ENCODE measurements at places on chromosomes 7 and 10.

- peak; percentile 82 for DNase-seq
Measured at GRCh38 chr7:92698237-92698841, 108.1 kb upstream of the FAM133B start.

- DNase-seq: no peak
Measured at GRCh38 chr10:68727146-68727545, 6.1 kb downstream of the CCAR1 start.

DNA sequence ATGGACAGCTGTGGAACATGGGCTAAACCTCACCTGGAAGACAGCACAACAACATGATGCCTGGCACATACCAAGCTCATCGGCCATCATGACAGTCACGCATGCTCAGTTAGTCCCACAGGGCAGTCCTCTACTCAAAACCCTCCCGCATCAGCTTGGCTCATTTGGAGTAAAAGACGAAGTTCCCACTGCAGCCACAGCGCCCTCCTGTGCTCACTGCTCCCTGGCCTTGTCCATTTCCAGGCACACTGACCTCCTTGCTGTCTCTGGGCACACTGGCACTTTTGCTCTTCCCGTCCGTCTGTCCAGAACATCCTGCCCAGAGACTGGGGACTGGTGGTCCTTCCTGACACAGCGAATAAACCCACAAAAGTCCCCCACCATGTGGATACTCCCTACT is 66.2 kb downstream of the LARP4B start:
- no peak for DNase-seq

DNA sequence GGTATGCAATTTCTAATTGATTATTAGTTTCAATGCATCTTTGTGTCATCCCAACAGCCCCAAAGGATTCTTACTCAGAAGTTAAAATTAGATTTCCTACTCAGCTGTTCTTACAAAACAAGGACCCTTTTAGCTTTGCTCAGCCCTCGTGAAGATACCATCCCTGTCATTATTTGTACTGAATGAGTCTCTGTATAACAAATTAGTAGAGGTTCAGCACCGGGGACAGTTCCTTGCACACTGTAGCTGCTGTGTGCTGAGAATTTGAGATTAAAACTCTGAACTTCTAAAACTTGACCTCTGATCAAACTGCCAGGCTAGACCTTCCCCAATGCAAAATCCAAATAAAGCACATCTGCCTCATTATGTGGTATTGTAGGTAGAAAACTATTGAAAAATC is 299.1 kb downstream of the LHFPL3 start:
- peak; percentile 24 for DNase-seq

- DNase-seq: no peak
Measured at GRCh38 chr10:74973741-74974392, 137.6 kb upstream of the SAMD8 start.

DNA sequence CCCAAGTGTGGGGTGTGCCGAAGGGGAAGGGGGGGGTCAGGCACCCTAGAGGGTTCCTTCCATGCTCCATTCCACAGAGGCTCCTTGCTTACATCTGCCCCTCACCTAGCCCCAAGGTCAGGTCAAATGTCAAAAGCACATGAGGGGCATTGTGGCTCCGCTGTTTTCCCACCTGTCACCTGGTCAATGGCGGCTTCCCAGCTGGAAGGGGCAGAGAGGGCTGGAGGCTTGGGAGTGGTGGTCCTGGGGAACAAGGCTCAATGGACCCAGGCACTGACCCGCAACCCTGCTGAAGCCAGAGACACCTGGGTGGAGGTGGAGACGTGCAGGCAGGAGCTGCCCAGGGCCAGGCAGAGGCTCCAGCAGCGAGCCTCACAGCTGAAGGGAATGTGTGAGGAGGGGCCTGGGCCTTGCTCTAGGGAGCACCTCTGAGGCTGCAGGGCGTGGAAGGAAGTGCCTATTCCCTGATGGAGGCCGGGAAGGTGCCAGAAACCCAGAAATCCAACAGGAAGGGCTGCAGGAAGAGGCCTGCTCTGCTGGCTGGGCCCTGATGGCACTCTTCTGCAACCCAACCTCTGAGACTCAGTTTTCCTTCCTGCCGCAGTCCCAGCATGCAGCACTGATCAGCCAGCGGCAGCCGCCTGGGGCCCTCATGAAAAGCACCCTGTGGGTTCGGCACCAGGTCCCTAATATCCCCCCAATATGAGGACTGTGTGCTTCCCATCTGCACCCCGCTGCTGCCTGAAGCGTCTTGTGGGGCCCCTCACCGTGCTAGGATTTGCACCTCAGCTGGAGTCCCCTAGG is 16.0 kb downstream of the RASGEF1A start:
- no peak for DNase-seq

DNA sequence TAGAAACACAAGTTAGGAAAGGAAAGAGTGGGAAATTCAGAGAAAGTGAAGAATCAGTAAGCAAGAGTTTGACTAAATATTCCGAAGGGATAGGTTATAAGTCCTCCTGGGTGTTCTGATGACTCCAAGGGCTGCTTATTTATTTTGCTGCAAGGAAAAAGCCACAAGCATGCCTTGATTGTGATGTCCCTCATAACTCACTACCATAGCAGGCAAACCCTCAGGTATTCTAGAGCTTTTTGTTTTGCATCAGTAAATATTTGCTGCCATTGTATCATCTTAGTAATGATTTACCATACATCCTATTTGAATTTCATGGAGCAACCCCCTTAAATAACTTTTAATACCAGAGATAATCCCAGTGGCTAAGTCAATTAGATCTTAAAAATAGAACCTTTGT is 688.1 kb downstream of the SUGCT start:
- DNase-seq: no peak

DNA sequence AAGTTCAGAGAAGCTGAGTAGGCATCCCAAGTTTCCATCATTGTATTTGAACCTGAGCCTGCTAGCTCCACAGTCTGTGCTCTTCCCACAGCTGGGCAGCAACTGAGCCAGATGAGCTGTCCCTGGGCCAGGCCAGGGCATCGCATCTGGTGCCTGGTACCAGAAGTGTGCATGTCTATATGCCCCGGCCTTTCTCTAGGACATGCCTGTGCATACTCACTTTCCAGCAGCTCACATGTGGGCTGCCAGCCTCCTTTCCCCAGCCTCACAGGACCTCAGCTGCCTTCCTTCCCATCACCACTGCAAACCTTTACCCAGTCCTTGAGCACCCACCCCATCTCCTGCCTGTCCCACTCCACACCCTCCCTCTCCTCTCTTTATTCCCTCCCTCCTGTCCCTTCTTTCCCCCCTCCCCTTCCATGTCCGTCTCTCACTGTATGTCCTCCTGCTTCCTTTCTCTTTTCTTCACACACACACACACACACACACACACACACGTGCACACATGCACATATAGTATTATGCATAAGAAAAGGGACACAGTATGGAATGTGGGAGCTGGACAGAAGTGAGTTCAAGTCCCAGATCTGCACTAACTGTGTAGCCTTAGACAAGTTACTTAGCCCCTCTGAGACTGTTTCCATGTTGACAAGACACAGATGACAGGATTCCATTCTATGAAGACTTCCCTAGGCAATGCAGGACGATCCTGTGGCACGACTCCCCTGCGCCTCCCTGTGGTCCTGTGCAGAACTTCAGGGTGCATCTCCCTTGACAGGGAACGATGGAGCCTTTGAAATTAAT is 10.9 kb downstream of the CDHR1 start:
- DNase-seq: peak; percentile 56

DNA sequence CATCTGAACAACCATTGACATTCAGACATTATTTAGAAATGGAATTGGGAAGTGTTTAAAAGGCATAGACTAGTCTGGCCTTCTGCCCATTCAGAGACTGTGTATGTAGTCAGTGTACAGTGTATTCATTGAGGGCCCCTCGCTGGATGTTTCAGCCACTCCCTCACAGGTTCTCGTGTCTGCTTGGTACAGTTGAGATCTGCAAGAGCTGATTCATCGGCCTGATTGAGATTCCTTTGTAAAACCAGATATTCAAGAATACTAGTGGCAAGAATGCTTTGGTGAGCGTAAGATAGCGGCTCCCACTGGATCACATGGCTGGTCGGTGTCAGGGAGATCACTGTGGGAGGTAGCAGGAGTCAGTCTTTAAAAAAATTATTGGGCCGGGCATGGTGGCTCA is 119.5 kb downstream of the TCF7L2 start:
- DNase-seq: peak; percentile 83

DNA sequence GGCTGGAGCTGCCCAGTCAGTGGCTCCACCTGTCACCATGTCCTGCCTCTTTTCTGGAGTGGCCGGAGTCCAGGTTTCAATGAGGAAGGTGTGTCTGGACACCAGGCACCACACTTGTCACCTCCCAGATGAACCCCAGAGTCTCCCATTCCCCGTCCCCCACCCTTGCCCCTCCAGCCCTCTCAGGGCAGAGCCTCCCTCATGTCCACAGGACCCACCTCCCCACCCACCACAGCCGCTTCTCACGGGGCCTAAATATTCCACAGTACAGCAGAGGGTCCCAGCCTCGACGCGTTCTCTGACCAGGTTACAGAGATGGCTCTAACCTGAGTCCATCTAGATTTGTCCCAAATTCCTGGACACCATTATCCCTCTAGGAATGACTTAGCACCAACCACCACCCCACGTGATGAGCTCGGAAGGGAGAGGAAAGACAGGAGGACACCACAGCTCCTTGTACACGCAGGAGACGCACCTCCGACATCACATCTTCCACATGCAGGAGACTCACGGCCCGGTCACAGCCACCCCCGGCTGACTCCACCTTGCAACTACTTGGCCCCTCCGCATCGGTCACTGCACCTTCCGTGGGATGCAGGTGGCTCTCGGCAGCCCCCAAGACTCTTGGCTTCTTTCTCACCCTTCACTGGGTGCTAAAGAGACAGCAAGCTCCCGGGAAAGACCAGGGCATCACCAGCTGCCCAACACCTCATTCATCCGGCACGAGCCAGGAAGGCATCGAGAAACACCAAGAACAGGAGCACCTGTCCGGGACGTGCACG is 560.2 kb downstream of the DNAJB6 start:
- DNase-seq: no peak

GRCh38 chr7:38299275-38299931 is 26.0 kb upstream of the TARP start:
- DNase-seq: no peak

GRCh38 chr7:133575726-133576440 is 323.0 kb downstream of the EXOC4 start:
- no peak for DNase-seq

- DNase-seq: peak; percentile 33
Measured at GRCh38 chr10:70265032-70265689, 18.6 kb downstream of the NPFFR1 start.

DNA sequence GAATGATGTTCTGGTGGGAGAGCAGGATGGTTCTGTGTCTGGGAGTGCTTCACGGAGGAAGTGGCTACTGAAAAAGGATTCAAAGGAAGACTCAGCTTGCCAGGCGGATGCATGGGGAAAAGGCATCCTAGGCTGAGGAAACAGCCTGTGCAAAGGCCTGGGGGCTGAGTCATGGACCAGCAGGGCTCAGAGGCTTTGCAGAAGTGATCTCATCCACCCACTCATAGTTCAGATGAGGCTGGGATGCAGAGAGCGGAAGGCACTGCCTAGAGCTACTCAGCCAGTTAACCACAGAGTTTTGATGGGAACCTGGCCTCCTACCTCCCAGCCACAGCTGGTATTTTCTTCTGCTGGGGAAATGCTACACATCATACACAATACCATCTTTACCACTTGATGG is 15.8 kb upstream of the ADAMTS14 start:
- peak; percentile 98 for DNase-seq

GRCh38 chr10:28320799-28321198 is 17.9 kb upstream of the MPP7 start:
- no peak for DNase-seq

- DNase-seq: peak; percentile 30
Measured at GRCh38 chr7:55571511-55572377, 558 bp downstream of the VOPP1 start.

DNA sequence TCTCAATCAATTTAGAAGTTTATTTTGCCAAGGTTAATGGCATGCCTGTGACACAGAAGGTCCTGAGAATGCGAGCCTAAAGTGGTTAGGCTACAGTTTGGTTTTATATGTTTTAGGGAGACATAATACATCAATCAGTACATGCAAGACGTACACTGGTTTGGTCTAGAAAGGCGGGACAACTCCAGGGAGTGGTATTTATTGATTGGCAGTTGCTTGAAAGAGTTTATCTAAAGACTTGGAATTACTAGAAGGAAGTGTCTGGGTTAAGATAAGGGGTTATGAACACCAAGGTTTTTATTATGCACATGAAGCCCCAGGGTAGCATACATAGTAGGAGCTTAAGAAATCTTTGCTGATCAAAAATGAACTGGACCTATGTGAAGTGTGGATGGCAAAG is 21.5 kb downstream of the NPVF start:
- no peak for DNase-seq

DNA sequence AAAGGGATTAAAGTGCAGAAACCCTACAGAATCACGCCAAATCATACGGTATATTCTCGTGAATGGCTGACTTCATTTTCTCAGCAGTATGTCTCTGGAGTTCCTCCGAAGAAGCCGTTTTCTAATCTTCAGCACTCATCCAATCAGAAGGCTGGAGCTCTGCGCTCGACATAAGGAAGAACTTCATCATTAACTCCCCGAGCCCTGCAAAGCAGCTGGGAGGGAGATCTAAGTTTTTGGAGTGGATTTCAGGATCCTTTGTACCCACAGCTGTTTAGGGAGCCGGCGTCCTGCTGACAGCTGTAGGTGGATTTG is 40.7 kb upstream of the SDK1 start:
- DNase-seq: no peak

GRCh38 chr10:96017191-96017687 is 26.1 kb upstream of the CCNJ start:
- DNase-seq: peak; percentile 68

DNA sequence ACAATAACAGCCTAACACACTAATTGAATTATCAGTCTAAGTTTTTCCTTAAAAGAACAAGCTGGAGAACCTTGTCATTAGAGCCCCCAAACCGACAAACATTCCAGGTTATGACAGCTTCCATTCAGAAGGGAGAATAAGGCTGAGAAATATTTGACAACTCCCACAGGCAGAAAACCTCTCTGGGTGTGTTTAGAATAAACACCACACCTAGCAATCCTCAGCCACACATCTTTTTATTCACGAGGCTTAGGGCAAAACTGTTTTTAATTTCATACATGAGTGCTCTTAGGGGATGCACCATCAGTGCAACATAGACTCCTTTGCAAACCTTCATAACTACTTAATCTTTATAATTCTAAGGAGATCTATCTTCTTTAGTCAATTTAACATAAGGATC is 24.2 kb downstream of the STN1 start:
- DNase-seq: no peak

DNA sequence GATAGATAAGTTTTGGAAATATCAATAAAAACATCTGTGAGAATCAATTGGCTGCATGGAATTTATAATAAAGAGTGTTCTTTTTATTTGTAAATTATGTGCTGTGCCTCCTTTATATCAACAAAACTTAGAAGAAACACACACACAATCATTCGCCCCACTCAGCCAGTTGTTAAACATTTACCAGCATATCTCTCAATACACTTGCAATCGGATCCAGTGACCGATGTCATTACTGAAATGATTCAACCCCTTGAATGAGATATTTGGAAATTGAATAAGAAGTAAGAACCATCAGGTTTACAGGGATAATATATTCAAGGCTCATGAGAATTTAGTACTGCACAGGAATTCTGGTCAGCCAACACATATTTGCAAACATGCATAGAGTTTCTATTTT is 35.6 kb downstream of the TAF3 start:
- no peak for DNase-seq

Measured in bronchial epithelial cell (primary cell).